Stimulated activated CD4-positive, alpha-beta T cell treated with anti-CD3 and anti-CD28 coated beads, Interleukin-1b, Interleukin-23, amount 100 ng/mL, for 1 hour (primary cell): ENCODE measurements at places on chromosomes 7 and 10.

DNA sequence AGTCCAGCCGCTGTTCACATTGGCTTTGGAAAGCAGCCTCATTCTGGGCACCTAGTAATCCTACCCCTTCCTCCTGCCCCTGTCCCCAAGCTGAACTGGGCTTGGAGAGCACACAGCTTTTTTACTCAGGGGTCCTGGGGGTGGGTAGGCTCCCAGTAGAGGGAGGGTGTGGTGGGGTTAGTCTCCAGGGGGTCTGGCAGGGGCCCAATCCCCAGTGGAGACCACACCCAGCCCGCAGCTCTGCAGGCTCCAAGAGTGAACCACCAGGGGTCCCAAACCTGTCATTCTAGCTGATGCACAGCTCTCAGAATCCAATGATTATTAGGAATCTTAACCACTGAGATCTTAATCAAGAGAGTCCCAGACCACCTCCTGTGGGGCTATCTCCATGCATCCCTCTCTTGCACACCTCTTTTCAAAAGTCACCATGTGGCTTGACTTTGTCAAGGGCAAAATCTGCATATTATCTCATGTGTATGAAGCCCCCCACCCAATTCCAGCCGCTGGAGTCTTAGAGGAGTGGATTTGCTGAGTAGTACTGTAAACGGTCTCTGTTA, 2.7 kb downstream of the HOXA11 start:
- no peak for DNase-seq

GRCh38 chr10:19848226-19848985, 32.2 kb downstream of the PLXDC2 start:
- DNase-seq, result no peak

DNA sequence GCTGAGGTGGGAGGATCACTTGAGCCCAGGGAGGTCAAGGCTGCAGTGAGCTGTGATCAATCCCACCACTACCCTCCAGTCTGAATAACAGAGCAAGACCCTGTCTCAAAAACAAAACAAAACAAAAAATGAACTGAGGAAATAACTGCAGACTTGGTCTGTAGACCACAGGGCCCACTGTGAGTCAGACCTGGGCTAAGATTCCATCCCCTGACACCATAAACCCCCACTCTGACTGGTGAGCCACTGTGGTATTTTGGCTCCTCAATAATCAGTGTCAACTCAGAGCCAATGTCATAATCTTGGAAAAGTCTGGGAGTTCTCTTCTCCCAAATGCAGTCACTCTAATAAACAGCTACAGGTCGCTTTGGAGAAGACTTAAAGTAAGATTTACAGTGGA, 24.0 kb upstream of the ERCC6 start:
- DNase-seq, result no peak

DNA sequence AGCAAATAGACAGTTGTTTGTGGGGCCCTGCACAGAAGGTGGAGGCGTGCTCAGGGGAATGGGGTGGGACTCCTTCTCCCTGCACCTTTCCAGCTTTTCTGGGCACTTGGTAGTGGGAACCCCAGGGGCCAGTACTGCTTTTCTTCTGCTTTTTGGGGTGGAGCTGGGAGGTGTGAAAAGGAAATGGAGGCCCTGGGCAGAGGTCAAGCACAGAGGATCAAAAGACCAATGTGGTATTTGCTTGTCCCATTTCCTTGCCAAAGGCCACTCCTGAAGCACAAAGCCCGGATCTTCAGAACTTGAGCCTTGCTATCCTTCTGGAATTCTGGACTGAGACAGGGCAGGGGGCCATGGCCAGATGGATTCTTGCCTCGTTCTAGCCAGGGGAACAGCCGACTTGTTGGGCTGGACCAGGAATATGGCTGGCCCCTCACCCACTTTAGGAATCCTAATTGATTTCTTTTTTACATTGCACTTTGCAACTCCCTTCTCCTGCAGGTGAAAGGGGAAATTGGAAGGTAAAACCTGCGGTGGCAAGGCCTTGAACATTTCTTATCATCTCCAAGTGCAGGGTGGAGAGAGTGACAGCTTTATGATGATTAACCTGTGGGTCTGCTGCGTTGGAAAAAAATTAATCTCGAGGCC, 26.5 kb downstream of the ADRA2A start:
- no peak for DNase-seq

GRCh38 chr7:138958391-138958956, 22.7 kb downstream of the KIAA1549 start:
- DNase-seq, result no peak

DNA sequence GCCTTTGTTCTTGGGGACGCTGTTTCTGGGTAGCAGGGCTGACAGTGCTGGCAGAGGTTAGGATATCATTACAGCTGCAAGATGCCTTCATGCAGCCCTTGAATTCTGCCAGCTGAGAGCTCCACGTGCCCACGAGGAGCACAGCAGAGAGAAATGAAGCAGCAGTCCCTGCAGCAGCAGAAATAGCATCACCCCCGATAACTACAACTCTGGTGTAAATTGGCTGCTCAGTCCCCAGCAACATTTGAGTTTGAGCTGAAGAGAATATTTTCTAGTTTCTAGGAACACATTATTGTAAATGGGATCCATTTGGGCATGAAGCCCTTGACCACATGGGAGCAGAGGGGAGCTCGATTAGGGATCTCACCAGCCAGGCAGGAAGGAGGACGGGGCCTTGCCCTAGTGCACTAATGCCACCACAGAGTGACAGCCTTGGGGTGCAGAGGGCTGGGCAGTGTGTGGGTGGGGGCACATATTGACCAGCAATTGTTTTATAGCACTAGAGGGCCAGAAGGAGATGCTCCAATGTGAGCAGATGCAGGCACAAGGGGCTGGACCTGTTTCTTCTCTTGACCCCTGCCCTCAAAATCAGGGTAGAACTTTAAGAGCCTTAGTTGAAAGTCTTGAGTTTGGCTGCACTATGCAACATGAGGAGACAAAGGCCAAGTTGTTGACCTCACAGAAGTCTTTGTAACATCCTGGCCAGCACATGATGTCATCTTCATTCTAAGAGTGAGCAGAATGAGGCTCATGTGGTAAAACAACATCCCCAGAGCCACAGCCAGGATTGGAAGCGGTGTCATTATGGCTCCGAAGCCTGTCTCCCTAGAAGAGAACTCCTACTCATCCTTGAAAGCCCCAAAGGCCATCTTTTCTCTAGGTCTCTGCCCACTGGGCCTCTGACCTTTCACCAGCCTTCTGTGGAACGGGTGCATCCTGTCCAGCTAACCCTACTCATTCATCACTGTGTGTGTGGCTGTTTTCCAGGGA, 52.6 kb downstream of the ADCY1 start:
- DNase-seq, result no peak

GRCh38 chr10:118216020-118216419, 126.1 kb downstream of the FAM204A start:
- no peak for DNase-seq

DNA sequence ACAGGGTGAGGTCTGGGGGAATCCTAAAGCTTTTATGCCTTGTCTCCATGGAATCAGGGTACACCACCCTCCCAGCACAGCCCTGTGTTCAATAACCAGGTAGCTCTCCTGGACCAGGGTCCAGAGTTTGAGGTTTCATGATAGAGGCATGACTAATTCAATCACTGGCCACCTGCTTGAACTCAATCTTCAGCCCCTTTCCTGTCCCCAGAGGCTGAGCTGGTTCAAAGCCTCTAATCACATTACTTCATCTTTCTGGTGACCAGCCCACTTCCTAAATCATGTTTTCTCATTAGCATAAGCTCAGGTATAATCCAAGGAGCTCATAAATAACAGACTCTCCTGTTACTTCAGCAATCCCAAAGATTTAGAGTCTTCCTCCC, 20.5 kb downstream of the CRPPA start:
- DNase-seq, result no peak

GRCh38 chr7:85000735-85001350, 186.0 kb downstream of the SEMA3D start:
- no peak for DNase-seq
